ENCODE measurements at places on chromosomes 6 and 20.

DNA sequence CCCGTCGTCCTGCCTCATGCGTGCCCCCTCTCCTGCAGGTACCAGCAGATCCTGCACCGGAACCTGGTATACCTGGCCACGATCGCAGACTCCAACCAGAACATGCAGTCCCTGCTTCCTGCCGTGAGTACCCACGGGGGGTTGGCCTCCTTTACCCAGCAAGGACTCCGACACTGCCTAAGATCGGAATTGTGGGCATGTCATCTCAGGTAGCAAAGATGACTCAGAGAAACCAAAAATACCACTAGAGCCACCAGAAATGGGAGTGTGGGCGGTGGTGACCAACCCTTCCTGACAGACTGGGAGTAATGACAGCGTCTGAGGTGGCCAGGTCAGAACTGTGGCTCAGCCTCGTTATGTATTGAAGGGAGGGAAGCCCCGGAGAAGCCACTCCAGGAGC lies 16.3 kb downstream of the SS18L1 start:
- DNase-seq: no peak

- DNase-seq: no peak
Observed at GRCh38 chr6:67870321-67870720, 764.8 kb upstream of the ADGRB3 start.

DNA sequence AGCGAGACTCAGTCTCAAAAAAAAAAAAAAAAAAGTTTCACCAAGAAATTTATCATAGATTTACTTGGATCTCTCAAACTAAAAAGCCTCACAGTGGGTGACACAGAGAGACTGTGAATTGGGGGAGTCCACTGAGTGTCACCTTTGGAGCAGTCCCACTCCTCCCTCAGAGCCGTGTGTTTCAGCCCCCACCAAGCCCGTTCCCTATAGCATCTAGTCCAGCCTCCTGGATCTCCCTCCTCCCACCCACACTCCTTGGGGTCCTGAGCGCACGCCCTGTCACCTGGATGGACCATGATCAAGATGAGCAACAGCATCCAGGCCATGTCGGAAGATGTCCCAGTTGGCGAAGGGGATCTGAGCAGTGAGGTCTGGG lies 422 bp downstream of the NCR3 start:
- no peak for DNase-seq

DNA sequence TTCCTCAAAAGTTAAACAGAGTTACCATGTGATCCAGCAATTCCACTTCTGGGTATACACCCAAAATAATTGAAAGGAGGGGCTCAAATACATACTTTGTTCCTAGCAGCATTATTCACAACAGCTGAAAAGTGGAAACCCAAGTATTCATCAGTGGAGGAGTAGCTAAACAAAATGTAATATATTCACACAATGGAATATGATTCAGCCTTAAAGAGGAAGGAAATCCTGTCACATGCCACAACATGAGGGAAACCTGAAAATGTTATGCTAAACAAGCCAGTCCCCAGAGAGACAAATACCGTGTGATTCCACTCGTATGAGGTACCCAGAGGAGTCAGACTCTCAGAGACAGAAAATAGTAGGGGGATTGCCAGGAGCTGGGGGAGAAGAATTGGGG lies 44.5 kb downstream of the PXDC1 start:
- DNase-seq: no peak

DNA sequence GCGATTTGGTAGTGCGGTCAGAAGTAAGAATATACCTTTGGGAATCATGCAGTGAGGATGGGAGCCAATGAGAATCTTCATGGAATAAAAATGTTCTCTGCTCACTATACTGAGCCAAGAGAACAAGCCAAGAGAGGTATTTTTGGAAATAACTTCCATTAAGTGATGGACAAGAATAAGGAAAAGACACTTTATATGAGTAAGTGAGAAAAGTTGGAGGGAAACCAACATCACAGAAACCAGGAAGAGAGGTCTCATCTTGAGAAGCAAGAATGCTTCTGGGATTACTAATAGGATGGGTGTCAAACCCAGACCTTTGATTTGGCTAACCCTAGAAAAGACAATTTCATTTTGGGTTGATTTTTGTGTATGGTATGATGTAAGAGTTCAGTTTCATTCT lies 181.2 kb upstream of the JAG1 start:
- DNase-seq: no peak

Data from NCI-H146 (cell line).